Mammary epithelial cell (primary cell): ENCODE measurements at places on chromosomes 2 and 18. TPM values are rescaled to one million over a fixed set of nuclear protein-coding genes. Genes with fewer than 3 reads are reported as not detected.

DNA sequence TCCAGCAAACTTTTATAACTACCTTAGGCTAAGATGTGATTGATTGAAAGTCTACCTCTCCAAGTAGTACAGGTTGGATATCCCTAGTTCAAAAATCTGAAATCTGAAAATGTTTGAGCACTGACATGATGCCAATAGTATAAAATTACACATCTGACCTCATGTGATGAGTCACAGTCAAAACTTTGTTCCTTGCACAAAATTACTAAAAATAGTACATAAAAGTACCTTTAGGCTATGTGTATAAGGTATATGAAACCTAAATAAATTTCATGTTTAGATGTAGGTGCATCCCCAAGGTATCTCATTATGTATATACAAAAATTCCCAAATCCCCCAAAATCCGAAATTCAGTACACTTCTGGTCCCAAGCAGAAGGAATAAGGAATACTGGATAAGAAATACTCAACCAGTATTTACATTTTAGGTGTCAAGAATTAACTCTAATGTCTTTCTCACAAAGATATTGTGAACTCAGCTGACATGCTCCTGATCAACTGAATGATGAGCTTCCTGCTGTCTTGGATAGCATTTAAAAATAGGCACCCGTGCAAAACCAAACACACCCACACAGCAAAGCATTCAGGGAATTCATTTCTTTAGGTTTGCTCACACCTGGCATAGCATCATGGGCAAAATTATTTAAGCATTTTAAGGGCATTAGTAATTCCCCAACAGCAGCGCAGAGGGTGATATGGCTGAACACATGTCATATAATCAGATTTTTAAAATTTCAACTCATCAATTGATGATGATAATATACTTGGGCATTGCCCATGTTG lies 497.4 kb upstream of the MEIS1 start:
- DNase-seq = peak; percentile 7

DNA sequence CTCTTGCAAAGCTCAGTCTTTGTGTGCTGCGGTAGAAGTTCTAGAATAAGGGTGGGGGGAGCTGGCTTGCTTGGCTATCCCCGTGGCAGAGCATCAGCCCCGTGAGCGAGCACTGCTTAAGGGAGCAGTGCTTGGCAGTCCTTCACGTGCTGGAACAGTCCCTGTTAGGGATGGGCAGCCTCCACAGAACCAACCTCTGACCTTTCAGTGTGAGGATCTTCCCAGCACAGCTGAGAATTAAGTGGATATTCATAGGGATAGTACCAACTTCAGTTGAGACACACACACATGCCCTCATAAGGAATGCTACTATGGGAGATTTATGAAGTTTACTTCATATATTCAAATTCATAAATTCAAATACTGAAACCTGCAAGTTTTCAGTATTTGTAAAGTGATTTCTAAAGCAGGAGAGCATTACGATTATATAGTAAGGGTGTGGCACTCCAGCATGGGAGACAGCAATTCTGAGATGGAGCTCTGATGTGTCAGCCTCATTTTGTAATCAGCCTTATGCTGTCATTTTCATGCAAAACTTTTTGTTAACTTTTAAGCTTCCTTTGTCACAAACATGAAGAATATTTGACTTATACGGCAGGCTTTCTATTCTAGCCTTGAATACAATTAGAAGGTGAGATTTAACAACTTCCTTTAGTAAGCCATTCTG lies 39.5 kb downstream of the ATP9B start:
- DNase-seq = no peak

DNA sequence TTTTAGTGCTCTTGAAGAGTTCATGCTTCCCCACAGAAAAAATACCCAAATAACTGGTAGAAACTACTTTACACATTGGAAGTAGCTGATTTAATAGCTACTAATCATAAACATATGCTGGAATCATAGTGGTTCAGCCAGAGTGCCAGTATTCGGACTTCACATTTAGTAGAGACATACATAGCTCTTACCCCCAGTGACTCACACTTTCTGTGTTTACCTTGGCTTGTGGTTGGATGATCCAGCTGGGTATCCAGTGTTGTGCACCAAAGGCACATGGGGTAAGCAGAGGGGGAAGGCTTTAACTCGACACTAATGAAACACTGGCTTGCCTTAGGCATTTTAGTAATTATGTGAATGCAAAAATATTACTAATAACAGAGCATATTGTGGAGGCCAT lies 18.1 kb downstream of the ARHGAP28 start:
- DNase-seq = peak; percentile 95

DNA sequence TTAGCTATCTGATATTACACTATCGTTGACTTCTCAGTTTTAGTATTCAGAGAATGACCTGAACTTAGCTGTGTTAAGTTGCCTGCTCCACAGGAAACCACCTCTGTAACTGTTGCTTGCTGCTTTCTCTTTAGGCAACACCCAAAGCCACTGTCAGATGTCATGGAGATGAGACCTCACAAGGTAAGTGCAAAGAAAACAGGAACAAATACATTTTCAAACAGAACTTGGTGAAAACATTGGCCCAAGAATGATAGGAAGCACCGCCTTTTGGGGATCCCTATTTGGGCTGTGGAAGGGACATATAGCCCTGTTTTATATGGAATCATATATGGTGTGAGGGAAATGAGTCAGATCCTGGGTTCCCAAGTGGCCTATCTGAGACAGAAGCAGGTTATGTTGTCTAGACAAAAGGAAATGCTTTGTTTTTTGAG lies 143.4 kb downstream of the UBE2E3 start:
- DNase-seq = peak; percentile 14

GRCh38 chr2:224135881-224136280 lies 96.8 kb upstream of the SERPINE2 start:
- DNase-seq = no peak

DNA sequence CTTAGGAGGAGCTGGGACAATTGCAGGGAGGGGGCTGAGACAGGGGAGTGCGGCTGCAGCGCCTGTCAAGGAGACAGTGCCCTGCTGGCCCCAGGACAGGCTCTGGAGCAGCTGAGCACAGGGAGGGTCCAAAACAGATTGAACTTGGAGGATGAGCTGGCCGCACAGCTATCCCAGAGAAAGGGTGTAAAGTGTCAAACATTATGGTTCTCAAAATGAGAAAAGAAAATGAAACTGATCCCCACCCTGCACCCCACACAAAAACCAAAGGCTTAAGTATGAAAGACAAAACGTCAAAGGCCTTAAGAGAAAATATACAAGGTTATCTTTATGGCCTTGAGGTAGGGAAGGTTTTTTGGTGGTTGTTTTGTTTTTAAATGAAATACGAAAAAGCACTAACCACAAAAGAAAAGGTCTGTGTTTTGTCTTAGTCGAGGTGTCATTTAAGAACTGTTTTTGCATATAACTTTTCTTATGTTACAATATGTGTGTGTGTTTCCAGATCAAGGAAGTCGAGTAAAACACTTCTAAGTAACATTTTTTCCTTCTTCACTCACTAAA lies 111.8 kb downstream of the HDAC4 start:
- DNase-seq = no peak

DNA sequence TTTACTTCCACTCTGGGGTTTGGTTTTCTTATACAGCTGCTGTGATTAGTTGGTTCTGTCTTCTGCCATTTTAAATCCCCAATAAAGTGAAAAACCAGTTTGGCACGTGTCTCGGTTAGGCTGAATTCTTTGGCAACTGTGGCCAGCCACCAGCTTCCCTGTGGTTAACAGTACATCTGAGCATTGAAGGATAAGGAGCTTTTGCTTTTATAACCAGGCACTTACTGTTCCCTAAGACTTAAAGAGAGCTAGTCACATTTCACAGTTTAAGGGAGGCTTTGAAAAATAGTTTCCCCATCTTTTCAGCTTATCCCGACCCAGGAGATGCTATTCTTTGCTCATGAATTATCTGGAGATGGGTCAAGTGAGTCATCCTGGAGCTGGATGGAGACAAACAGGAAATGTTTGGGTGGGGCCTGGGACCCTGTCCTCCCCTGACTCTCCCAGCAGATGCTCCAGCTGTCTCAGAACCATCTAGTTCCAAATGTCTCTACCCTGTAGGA lies 57.3 kb upstream of the EML6 start:
- DNase-seq = no peak

GRCh38 chr2:227719641-227720040 lies 1.8 kb upstream of the SLC19A3 start:
- DNase-seq = no peak

DNA sequence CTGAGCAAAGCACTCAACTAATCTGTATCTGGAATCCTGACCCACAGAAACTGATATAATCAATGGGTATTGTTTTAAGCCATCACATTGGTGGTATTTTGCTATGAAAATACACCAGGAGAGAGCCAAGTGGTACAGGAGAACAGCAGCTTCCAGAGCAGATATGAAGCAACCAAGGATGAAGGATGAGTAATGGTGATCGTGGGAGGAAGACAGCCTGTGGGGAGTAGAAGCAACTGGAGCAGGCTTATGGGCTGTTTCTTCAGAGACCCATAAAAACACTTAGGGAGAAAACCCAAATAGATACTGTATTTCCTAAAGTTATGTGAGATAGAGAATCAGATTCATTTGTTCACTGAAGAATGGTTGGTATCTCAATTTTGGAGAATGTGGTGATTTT lies 330.8 kb downstream of the NUP35 start:
- peak; percentile 9 for DNase-seq

GRCh38 chr18:58552896-58553295 lies 76.0 kb downstream of the ALPK2 start:
- no peak for DNase-seq

The KCNF1 gene
- 0.26 TPM for polyA plus RNA-seq

The MAP4K4 gene
- 119 TPM for polyA plus RNA-seq

The SERPINB5 gene
- polyA plus RNA-seq = 525 TPM

The TUBA3E gene
- polyA plus RNA-seq = not detected

The IL37 gene
- not detected for polyA plus RNA-seq

The WDR75 gene
- 29.5 TPM for polyA plus RNA-seq

The CFAP65 gene
- polyA plus RNA-seq = 0.01 TPM
